Tongue (tissue), 3 donors: ENCODE measurements at places on chromosomes 11 and 22. TPM values are rescaled to one million over a fixed set of nuclear protein-coding genes. Genes with fewer than 3 reads are reported as not detected.

Gene SAA4
- not detected for total RNA-seq

Gene ACTN3
- total RNA-seq, result 91.4 TPM

Gene CDCA5
- total RNA-seq, result 4.9 TPM

Gene C22orf42
- not detected for total RNA-seq

Gene OR2D2
- not detected for total RNA-seq

Gene CLDN5
- 147 TPM for total RNA-seq

Gene LRRC74B
- not detected for total RNA-seq

Gene SEC14L6
- 0.21 TPM for total RNA-seq

Gene PRG3
- total RNA-seq, result 0.41 TPM

Gene TECTA
- total RNA-seq, result 2.1 TPM

Gene CABP7
- total RNA-seq, result 0.21 TPM

Gene WBP2NL
- 2.8 TPM for total RNA-seq

Gene DERL3
- 0.10 TPM for total RNA-seq

Gene OR52H1
- not detected for total RNA-seq

Gene ASPHD2
- 0.41 TPM for total RNA-seq

Gene SLC22A12
- total RNA-seq, result not detected

Gene GDPD4
- total RNA-seq, result not detected

Gene CENPM
- 6.1 TPM for total RNA-seq

Gene SMIM35
- total RNA-seq, result not detected

Gene GRM5
- 0.21 TPM for total RNA-seq

Gene CD3G
- total RNA-seq, result 1.1 TPM

Gene UBQLN3
- not detected for total RNA-seq

Gene CHRM1
- total RNA-seq, result 0.10 TPM

Gene GRIK4
- 0.10 TPM for total RNA-seq

Gene GGT1
- 1.1 TPM for total RNA-seq

Gene HPX
- 0.31 TPM for total RNA-seq

Gene CLMP
- total RNA-seq, result 34.7 TPM

Gene NAT10
- 23.0 TPM for total RNA-seq

Gene CCDC116
- total RNA-seq, result not detected

Gene MYH9
- 242 TPM for total RNA-seq

Gene GGT5
- total RNA-seq, result 4.9 TPM

Gene FAM180B
- total RNA-seq, result 1.4 TPM

Gene BIK
- total RNA-seq, result 1.0 TPM

Gene OR2AT4
- not detected for total RNA-seq

Gene SCGB1D1
- not detected for total RNA-seq

Gene MUC5B
- total RNA-seq, result 159 TPM

Gene EMSY
- 31.9 TPM for total RNA-seq

Gene MAJIN
- total RNA-seq, result not detected

Gene TMEM132A
- total RNA-seq, result 29.7 TPM

Gene RAG2
- total RNA-seq, result 0.21 TPM

Gene FAM83F
- total RNA-seq, result 6.3 TPM

Gene RAG1
- total RNA-seq, result 2.2 TPM

Gene MMP10
- 3.2 TPM for total RNA-seq

Gene OR8B2
- total RNA-seq, result not detected

Gene FGF4
- not detected for total RNA-seq

Gene SPA17
- total RNA-seq, result 4.5 TPM

Gene FGF19
- total RNA-seq, result 1.8 TPM

Gene FAT3
- 22.8 TPM for total RNA-seq

Gene BAIAP2L2
- not detected for total RNA-seq

Gene TMEM25
- total RNA-seq, result 24.9 TPM

Gene IL17REL
- total RNA-seq, result not detected

Gene VSIG10L2
- total RNA-seq, result not detected

Gene THY1
- 49.6 TPM for total RNA-seq
